ENCODE measurements at places on chromosomes 1 and 21.

GRCh38 chr21:41133874-41134522, 34.0 kb upstream of the BACE2 start:
- DNase-seq = no peak

DNA sequence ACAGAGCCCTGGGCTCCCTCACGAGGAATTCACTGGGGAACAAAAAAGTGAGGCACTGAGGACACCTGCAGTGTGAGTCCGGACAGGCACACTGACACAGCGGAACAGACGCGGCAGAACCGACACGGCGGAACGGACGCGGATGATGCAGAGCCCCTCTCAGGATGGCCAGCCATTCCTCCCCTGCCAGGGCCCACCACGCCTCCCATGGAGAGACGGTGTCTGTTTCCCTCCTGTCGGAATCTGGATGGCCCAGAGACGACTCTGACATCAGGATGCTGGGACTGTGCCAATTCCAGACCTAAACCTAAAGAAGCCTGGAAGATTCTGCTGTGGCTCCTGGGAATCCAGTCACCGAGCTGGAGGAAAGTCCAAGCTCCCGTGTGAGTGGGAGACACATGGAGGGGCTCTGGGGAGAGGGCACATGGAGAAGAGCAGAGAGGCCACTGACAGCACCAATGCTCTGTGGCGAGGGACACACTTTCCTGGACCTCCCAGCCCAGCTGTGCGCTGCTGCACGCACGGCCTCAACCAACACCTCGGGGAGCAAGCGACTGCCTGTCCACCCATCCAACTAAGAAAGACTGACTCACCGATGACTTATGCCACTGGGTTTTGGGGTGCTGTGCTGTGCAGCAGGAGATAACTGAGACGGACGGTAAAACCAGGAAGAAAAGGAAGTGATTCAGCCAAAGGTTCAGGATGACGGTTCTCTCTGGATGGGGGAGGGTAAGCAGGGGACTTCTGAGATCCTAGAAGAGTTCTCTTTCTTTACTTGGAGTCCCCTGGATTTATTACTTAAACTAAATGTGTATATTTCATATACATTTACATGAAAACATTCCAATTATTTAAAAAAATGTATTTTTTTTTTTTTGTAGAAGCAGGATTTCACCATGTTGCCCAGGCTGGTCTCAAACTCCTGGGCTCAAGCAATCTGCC, 23.3 kb downstream of the ZBTB17 start:
- DNase-seq = no peak

DNA sequence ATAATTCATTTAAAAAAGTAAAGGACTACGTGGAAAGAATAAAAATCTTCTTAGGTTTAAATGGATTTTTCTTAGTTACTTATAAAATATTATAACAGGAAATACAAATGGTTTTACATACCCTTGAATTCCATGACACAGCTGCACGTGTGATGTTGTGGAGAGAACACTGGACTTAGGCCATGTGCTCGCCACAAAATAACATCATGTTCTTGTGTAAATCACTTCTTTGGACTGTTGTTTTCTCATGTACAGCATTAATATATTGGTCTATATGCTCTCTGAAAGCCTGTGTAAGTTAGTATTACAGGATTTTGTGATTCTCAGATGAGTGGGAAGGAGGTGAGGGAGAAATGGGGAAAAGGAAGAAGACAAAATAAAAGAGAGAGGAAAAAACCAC, 228.2 kb downstream of the DNM3 start:
- no peak for DNase-seq

- no peak for DNase-seq
Measured at GRCh38 chr1:77228836-77229235, 9.6 kb upstream of the PIGK start.

DNA sequence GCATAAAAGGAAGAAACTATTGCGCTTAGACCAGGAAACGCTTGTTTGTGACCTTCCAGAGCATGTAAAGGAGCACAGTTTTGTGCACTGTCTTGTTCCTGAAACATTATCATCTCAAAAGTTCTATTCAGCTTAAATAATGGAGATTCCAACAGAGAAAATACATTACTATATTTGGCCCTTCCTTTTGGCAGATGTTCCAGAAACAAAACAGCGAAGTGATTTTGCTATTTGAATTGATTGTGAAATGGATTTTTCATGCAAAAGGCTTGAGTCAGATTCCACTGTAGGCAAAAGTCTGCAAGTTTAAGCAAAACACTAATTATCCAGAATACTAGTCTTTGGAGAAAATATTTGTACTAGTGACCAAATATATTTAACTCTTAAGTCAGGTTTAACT, 80.3 kb upstream of the PTBP2 start:
- DNase-seq = no peak

GRCh38 chr1:70818401-70818800, 229.2 kb downstream of the PTGER3 start:
- DNase-seq = no peak

All from ascending aorta (tissue), 2 donors.